ENCODE measurements at places on chromosomes 11 and 22.

DNA sequence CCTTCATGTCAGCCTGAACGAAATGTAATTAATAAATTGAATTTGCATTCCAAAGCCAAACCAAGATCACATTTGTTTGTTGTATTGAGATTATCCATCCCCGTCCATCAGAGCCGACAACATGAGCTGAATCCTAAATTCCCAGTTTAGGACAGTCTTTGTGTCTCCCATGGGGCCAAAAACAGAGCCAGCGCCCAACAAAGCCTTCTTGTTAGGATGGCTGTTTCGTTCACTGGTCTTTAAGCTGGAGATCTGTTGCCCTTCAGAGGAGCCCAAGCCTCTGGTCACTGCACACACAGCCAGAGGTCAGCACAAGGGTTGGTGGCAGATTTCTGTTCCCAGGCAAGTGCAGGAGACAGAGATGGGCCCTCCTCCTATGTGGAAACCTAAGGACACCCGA, 25.8 kb downstream of the DSCAML1 start:
- DNase-seq, result no peak

DNA sequence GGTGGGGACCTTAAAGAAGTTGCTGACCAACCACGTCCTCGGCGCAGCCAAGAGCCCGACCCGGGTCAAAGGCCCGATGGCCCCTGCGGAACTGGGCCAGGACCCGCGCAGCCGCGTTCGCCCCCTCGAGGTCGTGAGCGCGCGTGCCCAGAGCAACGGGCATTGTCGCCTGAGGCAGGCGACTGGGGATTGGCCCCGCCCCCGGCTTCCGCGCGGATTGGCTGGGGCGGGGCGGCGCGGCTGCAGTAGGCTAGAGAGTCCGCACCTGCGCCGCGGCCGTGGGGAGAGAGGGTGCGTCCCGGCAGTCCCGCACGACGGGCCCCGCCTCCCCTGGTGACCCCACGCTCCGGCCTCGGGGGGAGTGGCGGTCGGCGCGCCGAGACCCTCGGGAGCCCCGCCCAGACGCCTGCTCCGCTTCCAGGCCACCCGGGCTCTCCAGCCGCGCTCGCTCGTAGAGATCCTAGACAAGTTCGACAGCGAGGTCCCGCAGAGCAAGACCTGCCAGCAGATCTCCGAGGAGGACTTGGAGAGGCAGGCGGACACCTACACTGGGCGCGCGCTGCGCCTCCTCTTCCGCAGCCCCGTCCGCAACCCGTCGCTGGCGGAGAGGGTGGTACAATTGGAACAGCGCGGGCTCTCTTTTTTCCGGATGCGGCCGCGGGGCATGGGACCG, 8.3 kb upstream of the PPIL2 start:
- peak; percentile 96 for DNase-seq

- no peak for DNase-seq
Observed at GRCh38 chr11:95711945-95712221, 77.7 kb downstream of the FAM76B start.

GRCh38 chr11:47524291-47524874, 28.5 kb downstream of the CELF1 start:
- DNase-seq, result no peak

DNA sequence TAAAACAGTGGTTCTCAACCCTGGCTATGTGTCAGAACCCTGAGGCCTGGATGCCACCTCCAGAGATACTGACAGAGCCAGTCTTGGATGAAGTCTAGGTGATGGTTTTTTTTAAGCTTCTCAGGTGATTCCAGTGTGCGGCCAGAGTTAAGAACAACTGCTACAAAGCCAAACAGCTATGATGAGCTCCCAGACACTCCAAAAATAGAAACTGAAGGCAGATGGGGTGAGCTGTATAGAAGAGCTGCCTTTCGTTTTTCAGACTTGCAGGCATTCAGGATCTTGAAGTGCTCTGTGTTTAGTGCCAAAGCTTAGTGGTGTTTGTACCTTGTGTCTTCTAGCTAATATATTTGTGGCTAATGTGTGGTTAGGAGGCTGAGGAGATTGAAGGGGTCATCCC, 14.2 kb downstream of the SCUBE2 start:
- DNase-seq, result no peak

- DNase-seq, result no peak
Observed at GRCh38 chr11:132353255-132353654, 982.8 kb downstream of the NTM start.

GRCh38 chr22:23144932-23145877, at the start of gene RAB36:
TSS of gene RAB36 (plus strand) at chr22:23145477. CDS start at chr22:23146617, 1,140 bp downstream.
- peak; percentile 97 for DNase-seq

DNA sequence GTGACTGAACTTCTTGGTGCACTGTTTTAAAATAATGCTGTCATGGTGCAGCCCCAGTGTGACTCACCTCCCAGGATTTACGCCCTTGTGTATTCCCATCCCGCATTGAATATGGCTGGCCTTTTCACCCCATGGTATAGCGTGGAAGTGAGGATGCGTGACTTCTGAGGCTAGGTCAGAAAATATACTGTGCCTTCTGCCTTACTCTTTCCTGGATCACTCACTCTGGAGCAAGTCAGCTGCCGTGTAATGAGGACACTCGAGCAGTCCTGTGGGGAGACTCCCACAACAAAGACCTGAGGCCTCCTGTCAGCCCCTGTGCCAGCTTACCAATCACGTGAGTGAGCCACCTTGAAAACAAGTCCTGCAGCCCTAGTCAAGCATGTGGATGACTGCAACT, 471.9 kb upstream of the KIRREL3 start:
- DNase-seq, result no peak

- no peak for DNase-seq
Observed at GRCh38 chr22:46788441-46789172, 26.2 kb downstream of the TBC1D22A start.

GRCh38 chr22:35505399-35506258, 35.0 kb upstream of the RASD2 start:
- no peak for DNase-seq

DNA sequence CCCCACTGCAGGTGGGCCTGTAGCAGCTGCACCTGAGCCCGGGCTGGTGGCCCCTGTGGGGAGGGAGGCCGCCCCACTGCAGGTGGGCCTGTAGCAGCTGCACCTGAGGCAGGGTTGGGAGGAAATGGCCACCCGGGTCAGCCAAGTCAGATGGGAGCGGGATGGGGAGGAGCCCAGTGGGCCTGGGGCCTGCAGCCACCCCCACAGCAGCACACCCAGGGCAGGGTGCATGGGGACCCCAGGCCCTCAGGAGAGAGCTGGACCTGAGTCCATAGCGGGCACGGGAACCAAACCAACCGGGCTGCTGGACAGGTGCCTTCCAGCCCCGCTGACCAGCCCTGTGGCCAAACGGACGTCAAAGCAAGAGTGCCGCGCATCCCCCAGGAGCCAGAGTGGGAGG, 61.7 kb downstream of the BRD1 start:
- DNase-seq, result no peak

DNA sequence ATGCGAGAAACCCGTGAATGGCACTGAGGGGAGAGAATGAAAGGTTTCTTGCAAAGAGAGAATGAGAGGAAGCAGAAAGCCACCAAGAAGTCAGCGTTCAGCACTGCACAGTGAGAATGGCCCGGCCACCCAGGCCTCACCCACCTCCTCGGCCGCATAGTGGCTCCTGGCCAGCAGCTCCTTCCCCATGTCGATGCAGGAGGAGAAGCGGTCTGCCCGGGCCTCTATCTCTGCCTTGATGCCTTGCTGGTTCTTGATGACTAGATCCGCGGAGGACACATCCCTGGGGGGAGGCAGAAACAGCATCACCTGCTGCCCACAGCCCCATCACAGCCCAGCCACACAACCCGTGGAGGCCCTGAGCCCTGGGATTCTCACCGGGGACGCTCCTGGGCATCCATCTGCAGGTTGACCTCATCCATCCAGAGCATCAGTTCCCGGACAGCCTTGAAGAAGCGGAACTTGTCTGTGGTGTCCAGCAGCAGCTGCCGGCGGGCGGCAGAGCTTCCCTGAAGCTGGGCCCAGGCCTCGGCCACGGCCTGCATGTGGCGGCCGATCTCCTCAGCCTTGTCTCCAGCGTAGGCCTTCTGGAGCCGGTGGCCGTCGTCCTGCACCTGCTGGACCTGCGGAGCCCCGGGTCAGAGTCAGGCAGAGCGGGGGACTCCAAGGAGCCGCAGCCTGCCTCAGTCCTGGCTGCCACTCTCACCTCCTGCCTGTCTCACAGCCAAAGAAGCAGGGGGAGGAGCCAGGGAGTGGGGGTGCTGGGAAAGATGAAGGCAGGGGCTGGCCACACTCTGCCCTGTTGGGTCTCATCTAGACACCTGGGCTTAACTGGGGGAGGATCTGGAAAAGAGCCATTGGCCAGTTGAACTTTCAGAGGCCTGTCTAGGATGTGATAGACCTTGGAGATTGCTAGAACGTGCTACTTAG, 12.2 kb upstream of the RBM4B start:
- no peak for DNase-seq

DNA sequence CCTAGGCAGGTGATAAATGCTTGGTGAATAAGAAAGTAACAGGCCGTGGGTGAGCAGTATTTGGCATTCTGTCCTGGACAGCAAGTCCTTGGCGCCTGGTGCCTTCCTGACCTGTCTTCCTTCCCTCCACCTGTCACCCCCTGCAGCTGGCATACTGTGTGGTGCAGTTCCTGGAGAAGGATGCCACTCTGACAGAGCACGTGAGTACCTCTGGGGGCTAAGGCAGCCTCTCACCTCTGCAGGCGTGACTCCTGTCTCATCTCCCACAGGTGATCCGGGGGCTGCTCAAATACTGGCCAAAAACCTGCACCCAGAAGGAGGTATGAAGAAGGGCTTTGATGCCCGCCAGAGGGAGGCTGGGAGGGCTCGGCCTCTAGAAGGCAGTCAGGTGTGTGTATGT, 4.4 kb downstream of the GPHA2 start:
- DNase-seq, result no peak

- peak; percentile 55 for DNase-seq
Observed at GRCh38 chr11:114317787-114318137, 21.6 kb downstream of the NNMT start.

GRCh38 chr22:28112548-28113043, 193.5 kb upstream of the PITPNB start:
- DNase-seq, result no peak

- DNase-seq, result no peak
Observed at GRCh38 chr22:50585238-50585637, 2.6 kb upstream of the CHKB start.

GRCh38 chr11:61910187-61911127, 6.9 kb downstream of the RAB3IL1 start:
- DNase-seq, result no peak

DNA sequence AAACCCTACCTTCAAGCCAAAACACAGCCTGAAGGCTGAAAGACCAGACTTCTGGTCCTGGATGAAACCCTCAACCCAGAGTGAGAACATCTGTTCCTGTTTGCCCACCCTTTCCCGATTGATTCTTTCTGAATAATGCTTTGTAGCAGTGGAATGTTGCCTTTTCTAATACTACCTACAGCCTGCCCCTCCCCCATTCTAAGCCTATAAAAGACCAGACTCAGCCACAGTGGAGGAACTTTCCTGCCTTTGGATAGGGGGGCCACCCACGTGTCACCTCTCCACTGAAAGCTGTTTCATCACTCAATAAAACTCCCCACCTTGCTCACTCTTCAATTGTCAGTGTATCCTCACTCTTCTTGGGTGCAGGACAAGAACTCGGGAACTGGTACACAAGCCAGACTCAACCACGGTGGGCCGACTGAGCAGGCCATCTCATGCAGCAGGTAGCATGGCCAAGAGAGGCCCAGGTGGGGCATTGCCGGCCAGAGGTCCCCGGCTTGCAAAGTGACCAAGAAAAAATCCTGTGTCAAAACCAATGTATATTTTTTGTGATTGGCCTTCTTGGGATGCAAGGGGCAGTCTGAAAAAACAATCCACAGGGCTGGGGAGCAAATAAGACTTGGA, 6.6 kb upstream of the APOL6 start:
- no peak for DNase-seq

DNA sequence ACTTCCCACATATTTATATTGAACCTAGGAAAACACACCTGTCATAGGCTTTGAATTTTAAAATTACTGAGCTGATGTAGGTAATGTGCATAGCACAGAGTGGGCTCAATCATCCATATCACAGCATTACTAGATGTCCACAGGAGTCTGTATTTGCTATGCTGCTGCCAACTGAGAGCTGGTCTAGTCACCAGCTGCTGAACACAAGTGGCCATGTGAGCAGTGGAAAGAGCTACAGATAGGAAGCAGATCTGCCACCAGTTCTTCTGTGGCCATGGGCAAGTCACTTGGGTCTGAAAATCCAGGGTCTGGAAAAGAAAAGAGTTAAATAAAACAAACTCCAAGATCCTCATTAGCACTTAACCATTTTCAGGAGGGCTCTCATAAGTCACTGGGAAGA, 91.8 kb downstream of the APIP start:
- DNase-seq, result no peak

DNA sequence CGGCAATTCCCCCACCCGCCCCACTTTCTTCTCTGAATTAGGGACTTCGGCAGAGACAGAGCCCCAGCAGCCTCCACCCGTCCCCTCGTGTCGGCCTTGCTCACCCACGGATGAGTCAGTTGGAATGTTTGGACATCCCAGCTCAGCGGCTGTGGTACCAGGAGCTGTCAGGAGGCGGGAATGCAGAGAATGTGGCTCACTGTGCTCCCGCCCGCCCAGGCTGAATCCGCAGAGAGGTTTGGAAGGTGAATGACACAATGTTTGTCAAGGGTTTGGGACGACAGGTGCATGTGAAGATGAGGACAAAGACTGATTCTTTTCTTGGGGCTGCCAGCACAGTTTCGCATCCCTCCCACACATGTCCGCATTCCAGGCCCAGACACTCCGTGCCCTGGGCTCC, 39.6 kb downstream of the LIF start:
- peak; percentile 78 for DNase-seq

DNA sequence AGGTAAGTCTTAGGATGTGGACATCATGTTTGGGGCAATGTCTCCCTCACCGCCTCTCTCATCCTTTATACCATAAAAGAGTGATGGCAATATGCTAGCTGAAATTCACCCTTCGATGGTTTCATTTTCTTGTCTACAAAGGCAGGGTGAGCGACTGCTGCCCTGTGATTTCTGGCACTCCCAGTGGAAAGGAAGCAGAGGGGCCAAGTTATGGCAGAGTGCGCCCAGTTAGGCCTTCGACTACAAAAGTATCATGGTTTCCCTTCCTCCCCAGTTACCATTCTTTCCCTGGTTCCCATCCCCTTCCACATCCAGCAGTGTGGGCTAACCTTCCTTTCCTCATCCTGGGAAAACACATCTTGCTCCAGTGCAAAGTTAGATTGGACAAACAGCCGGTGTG, 43.8 kb downstream of the SNX19 start:
- no peak for DNase-seq

- no peak for DNase-seq
Observed at GRCh38 chr11:46465683-46466082, 74.1 kb upstream of the CHRM4 start.

DNA sequence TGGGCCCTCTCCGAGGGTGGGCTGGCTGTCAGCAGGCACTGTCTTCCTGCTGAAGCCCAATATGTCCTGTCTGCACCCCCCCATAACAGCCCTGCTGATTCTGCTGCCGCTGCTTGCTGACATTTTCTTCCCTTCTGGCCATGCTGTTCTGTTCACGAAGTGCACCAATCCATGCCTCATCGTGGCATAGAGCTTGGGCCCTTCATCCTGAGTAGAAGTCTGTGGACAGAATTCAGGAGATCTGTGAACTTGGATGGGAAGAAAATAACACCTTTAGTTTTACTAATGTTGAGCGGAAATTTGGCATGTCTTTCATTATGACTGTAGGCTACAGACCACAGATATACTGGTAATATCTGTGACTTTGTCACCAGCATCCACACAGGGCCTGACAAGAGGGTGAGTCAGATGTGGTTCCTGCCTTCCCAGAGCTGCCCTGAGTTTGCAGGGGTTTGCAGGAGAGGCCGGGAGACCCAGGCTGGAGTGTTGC, 14.1 kb upstream of the KIAA0930 start:
- DNase-seq, result no peak
